Right forelimb (tissue), 1 donor: ENCODE measurements at places on chromosomes 6 and 20.

DNA sequence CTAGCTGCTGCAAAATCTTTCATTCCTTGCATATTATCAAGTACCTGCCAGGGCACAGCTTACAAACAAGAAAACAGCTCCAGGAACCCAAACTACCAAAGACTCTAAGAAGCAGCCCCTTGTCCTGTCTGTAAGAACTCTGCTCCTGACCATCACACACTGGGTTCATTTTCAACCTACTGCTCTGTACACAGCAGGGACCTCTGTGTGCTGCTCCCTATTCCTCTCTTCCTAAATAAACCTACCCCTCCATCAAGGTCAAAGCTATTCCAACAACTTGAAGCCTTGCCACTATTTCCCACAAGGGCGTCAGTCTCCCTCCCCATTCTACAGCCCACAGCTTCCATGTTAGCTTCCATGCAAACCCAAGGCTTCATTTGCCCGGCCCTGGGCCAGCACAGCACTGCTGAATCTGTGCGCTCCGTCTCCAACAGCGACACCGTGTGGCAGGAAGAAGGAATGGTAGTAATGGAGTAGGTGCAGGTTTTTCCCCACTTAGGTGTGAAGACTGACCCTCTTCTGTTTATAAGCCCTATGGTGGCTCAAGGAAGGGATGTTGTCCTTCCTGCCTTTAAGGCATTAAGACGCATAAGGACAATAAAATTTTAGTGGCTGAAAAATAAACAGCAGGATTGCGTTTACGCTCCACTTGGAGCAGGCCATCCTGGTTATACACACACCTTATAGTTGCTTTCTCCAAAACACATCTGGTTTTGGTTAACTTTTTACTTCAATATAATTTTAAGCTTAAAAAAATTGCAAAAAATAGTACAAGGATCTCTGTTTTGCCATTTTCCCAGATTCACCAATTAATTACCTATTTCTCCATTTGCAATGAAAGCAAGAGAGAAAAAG lies 115.2 kb upstream of the NXT1 start:
- peak; percentile 56 for DNase-seq

DNA sequence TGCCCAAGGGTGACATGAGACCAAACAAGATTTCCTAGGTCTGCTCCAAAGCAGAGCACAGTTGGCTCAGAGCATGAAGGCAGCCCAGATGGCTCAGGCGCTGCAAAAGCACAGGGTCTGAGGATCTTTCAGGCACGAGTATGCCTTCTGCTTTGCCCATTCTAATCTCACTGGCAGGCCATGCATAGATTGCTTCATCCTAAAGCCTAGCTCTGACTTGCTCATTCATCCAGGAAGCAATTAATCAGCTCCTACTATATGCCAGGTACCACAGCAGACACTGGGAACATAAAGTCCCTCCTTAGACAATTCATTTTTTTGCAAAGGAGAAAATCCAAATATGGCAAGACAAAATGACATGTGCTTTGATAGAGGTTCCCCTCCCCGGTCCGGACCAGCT lies 31.2 kb downstream of the GPLD1 start:
- DNase-seq = no peak

GRCh38 chr6:74899416-74899815 lies 306.4 kb downstream of the COL12A1 start:
- DNase-seq = no peak

DNA sequence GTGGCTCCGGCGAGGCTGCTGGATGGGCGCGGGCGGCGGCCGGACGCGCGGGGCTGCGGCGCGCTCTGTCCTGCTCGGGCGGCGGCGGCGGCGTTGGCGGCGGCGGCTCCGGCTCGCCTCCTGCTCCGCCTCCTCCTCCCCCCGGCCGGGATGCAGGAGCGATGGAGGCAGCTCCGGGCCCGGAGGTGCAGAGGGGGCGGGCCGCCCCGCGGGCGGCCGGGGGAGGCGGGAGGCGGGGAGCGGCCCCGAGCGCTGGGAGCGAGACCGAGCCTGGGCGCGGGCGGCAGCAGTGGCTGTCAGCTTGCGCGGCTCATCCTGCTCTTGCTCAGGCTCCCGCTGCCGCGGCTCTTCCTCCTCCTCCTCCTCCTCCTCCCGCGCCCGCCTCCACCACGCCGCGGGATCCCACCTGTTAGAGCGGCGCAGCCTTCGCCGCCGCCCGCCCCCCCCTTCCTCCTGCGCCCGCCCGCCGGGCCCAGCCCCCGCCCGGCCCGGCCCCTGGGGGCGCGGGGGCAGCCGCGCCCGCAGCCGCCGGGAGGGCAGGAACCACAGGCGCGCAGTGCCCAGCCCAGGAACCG lies at the start of gene NOL4L:
TSS of gene NOL4L (minus strand) at position 323 of the 575 bp plus-strand sequence. CDS start 443 bp downstream, outside the sequence.
- no peak for DNase-seq

DNA sequence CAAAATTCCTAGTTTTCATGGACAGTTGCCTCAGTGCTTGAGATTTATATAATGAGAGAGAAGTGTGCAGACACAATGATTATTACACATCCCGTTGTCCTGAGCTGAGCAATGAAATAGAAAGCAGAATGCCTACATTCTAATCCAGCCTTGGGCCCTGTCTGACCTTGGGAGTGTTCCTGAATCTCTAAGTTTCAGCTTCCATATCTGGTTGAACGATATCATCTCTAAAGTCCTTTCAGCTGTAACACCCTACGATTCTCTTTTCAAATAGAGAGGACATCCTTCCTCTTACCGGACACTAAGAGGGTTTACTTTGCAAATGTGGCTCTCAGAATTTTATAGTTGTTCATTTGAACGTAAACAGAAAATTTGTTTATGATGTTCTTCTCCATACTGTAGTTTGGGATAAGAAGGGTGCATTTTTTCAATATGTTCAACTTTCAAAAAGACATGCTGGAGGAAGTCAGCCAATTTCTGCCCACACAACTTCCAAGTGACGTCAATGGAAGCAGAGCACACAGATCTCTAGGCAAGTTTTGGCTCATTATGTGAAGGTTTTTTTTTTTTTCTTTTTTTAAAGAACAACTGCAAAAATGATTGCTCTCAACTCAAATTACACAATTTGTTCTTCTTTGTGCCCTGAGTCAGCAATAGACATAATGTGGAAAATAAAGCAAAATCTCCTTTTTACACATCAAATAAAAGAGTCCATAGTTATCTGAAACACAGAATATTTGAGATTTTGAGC lies 50.4 kb downstream of the PDE7B start:
- DNase-seq = no peak

DNA sequence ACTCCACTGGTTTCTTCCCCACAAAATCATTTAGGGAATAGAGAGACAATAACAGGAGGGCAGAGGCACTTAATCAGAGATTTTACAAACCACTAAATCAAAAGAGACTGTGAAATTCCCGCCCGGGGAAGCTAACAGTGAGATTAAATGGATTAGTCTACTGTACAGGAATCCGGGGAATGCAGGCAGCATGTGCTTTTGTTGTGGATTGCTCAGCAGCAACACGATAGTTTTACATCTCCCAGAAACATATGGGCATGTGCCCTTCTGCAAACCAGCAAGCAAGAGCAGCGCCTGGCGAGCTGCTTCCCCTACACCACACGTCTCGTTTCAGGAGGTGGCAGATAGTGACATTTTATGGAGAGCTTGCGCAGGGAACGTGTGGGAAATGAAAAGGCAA lies 382.3 kb downstream of the CD83 start:
- no peak for DNase-seq

DNA sequence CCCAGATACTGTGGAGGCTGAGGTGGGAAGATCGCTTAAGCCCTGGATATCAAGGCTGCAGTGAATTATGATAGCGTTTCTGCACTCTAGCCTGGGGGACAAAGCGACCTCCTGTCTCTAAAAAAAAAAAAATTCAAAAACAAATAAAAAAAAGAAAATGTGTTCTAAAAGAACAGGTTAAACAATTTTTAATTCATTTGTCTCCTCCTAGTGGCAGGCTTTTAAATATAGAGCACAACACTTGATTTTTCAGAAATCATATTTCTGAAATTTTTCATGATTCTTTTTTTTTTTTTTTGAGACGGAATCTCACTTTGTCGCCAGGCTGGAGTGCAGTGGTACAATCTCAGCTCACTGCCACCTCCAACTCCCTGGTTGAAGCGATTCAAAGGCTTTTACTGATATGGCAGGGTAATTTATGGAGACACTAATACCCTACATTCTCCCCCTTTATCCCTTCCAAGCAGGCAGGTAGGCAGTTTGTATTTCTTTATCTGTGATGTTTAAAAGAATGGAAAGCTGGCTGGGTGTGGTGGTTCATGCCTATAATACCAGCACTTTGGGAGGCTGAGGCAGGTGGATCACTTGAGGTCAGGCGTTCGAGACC lies 8.7 kb upstream of the GTF3C6 start:
- DNase-seq = no peak

GRCh38 chr6:137928286-137928685 lies 61.2 kb downstream of the TNFAIP3 start:
- DNase-seq = no peak

GRCh38 chr20:14777591-14777990 lies 440.2 kb upstream of the FLRT3 start:
- no peak for DNase-seq

DNA sequence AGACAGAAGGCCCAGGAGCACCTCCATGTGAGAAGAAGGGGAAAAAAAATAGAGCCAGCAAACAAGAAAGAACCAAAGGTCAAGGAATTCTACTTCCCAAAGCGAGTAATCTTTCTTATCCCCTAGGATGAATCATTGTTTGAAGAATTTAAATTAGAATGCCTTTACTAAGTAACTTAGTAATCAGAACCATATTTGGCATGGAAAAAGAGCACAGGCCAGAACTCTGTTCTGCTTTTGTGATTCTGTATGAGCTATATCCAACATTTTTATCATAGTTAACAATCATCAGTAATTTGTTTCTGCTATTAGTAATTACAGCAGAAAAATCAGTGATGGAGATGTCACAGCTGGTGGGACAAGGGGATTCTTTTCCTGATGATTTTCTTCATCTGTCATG lies 228.8 kb upstream of the FAM83B start:
- DNase-seq = no peak

GRCh38 chr20:14790190-14790589 lies 452.8 kb upstream of the FLRT3 start:
- DNase-seq = no peak

DNA sequence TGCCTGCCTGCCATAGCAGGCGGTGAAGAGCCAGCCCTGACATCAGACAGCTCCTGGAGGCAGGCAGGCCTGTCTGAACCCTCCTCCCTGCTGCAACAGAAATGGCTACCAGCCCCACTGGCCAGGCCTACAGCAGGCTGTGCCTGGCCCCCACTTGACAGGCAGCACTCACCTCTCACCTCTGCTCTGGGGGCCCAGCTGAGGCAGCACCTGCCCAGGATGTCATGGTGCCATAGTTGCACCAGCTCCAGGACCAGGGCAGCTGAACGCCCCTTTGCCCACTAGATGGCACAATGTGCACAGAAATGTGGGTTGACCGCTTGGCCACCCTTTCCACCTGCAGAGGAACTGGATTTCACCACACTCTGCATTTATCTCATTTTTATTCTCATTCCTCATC lies 30.6 kb downstream of the MRPL14 start:
- peak; percentile 82 for DNase-seq

DNA sequence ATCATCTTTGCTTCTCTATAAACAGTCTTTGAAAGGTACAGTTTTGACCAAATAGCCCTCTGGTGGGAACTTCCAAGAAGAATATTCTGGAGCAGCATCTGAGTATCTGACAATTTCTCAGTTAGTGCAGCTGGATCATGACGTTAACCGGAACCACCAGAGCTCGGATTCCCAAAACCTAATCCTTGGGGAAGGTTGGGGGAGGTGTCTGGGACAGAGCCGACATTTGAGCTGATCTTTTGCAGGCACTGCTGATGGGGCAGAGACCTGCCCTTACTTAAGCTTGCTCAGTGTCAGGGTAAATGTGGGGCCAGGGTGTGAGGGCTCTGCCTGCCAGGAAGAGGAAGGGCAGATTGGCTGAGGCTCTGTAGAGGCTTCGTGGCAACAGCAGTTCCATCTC lies 416.6 kb downstream of the DHX35 start:
- no peak for DNase-seq

GRCh38 chr6:139147628-139148027 lies 12.7 kb downstream of the HECA start:
- DNase-seq = no peak

- DNase-seq = no peak
Measured at GRCh38 chr6:126540161-126540560, 200.2 kb downstream of the CENPW start.

- DNase-seq = no peak
Measured at GRCh38 chr20:50146732-50147662, 6.5 kb downstream of the PEDS1 start.

DNA sequence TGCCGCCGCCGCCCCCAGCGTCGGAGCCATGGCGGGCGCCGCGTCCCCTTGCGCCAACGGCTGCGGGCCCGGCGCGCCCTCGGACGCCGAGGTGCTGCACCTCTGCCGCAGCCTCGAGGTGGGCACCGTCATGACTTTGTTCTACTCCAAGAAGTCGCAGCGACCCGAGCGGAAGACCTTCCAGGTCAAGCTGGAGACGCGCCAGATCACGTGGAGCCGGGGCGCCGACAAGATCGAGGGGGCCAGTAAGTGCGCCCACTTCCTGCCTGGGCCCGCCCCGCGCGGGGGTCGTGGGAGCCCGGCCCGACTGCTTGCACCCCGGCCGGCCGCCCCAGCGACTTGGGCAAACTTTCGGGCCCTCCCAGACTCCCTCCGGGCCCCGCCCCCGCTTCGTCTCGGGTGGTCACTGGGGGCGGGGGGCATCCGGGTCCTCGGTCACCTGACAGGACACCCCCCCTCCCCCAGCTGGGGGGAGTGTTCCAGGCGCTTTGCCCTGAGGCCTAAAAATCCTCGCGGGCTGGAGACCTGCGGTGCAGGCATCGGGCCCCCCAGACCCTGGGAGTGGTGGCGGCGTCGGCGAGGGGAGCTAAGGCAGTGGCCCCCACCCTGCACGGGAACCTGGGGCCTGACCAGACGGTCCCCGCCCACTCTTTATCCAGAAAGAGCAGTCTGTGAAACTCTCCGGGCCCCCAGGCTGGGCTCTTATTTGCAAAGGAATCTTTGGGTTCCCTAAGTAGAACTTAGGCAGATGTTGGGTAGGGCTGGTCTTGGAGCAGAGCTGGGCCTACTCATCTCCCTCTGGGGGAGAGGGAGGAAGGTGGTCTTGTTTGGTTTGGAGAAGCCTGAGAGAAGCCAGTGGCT lies 501 bp downstream of the PLCG1 start:
- DNase-seq = peak; percentile 90

DNA sequence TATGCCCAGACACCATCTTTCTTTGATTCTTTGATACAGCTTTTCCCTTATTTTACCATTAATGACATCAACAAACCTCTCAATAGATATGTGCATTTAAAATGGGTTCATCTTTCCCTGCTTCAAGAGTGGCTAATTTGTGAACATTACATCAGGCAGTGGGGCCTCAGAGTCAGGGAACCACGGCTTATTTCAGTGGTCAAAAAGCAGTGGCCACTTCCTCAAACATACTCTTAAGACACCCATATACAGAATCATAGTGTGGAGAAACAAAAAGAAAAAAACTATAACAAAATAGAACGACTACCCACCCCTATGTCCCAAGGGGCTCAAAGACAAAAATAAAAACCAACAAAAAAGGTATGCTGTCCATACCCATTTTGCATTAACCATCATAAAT lies 12.9 kb downstream of the SALL4 start:
- DNase-seq = no peak
